Activated CD4-positive, CD25-positive, alpha-beta regulatory T cell treated with anti-CD3 and anti-CD28 coated beads, Interleukin-2, amount 50 U/mL, for 24 hours (primary cell): ENCODE measurements at places on chromosomes 3 and 15.

DNA sequence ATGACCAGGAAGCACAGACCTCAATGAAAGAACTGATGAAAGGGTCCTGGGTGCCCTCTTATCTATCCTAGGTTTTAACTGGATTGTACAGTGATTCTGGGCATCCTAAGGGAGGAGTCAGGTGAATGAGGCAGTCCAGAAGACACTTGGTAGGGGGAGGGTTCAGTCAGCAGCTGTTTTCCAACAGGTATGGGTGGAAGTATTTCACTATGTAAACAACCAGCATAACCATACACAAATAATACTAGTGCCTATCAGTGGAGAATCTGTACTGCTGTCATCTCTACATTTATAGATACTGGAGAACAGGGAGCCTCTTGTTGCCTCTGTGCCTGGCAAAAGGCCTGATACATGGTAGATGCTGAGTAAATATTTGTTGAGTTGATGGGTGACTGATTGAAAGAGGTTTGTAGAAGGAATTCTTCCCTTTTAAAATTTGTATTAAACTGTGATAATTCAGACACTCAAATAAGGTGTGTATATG, 328.5 kb downstream of the RBMS3 start:
- ATAC-seq = no peak

DNA sequence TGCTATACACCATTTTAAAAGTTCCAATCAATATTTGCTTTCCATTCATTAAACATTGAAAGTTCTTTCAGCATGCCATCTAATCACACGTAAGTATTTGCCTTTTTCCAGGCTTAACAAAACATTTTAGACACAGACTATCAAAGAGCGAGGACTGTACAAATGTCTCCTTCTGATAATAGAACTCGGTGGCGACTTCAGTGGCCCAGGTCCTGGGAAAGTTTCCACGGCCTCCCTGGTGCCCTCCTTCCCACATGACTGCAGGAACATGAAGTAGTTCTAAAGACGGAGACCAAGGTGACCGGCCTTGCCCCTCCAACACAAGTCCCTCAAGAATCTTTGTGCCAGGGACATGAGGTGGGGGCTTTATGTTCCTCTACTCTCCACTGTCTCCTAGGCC, 174.6 kb upstream of the KBTBD8 start:
- no peak for ATAC-seq

GRCh38 chr3:46417841-46418611, 11.0 kb downstream of the CCRL2 start:
- ATAC-seq = no peak

GRCh38 chr3:18234717-18235335, 190.3 kb downstream of the SATB1 start:
- no peak for ATAC-seq

- ATAC-seq = peak; percentile 67
These were observed 35.1 kb upstream of the EIF3J start for GRCh38 chr15:44501768-44502366.

DNA sequence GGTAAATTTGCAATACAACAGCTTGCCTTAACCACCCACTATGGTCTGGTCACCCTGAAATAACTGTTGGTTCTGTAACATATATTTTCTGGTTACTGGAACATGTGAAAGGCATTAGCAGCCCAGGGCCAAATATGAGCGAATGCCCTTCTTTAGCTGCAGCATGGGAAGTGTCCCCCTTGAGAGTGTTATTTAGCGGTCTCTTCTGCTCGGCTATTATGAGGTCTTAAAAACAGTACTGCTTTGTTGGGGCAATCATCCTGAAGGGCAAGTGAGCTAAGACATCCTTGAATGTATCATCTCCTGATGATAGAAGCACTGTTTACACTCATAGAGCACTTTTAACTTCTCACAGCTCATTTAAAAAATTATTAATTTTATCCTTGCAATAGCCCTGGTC, 90.2 kb downstream of the RYR3 start:
- ATAC-seq = no peak

DNA sequence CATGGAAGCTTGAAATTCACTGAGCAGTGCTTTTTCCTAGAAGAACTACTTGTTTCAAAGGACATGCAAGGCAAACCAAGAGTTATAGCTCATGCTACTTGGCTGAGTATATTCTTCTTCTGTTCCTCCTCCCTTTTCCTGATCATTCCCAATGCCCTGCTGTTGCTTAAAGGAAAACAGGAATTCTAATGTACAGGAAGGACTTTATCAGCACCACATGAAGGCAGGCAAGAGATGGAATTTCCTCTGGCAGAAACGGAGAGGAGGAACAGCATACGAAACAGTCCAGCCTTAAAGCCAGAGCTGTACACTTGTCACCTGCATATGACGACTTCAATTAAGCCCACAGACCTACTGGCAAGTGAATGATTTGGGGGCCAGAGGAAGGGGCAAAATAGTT, 15.7 kb downstream of the MEIS2 start:
- no peak for ATAC-seq

DNA sequence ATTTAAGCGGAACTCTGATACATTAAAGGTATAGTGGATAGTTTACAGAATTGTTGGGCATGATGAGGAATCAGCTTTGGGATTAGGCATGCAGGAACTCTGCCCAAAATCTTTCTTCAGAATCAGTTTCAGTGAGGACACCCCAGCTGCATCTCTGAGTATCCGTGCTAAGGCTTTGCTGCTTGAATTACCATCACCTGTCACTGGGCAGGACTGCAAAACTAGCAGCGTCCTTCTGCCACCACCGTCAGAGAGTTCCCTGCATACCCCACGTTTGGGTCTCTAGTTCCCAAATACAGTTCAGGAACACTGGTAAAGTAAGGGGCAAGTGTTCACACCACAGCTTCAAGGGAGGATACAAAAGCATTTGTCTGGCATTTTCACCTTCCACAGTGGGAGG, 164.6 kb upstream of the ARHGEF26 start:
- no peak for ATAC-seq

DNA sequence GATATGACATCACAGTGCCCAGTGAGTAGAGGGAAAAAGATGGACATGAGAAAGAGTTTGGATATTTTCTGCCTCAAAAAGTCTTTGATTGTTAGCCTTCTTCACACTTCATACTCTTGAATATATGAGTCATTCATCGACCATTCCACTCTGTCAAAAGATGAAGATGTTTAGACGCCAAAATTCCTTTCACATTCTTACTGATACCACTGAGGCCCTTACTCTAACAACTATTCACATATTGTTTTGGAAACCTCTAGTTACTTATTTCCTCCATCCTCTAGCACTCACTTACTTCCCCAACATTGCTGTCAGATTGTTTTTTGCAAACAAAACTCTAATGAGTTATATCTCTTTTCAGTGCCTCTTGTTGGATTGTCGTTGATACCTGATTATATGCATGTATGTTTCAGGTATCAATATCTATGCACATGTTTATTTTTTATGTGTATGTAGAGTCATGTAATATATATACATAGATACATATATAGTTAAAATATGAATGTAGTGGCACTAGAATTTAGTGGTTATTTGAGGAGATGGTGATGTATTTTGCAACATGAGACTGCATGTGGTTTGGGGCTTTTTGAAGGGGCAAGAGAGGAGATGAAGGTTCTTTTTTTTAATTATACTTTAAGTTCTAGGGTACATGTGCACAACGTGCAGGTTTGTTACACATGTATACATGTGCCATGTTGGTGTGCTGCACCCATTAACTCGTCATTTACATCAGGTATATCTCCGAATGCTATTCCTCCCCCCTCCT, 40.0 kb upstream of the OR5H6 start:
- ATAC-seq = no peak

GRCh38 chr15:88701561-88702095, 62.8 kb downstream of the ISG20 start:
- ATAC-seq = no peak

- no peak for ATAC-seq
These were observed 507.5 kb upstream of the TGFBR2 start for GRCh38 chr3:30098653-30099455.

DNA sequence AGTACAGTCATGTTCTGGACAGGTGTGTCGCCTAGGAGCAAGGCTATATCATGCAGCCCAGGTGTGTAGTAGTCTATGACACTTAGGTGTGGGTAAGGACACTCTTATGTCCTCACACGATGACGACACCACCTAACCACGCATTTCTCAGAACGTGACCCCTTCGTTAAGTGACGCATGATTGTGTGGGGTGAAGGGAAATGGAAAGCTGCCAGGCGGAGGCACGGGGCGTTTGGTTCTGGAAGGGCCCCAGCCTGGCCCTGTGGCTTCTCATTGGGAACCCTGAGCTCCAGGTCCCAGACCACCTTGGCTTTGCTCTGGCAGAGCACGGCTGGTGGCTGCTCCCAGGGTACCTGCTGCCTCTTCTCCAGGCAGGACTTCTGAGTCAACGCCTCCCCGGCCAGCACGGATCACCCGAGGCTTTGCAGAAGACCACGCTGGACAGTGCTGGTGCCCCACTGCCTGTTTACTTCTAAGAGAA, 39.3 kb downstream of the FBLN2 start:
- ATAC-seq = no peak

DNA sequence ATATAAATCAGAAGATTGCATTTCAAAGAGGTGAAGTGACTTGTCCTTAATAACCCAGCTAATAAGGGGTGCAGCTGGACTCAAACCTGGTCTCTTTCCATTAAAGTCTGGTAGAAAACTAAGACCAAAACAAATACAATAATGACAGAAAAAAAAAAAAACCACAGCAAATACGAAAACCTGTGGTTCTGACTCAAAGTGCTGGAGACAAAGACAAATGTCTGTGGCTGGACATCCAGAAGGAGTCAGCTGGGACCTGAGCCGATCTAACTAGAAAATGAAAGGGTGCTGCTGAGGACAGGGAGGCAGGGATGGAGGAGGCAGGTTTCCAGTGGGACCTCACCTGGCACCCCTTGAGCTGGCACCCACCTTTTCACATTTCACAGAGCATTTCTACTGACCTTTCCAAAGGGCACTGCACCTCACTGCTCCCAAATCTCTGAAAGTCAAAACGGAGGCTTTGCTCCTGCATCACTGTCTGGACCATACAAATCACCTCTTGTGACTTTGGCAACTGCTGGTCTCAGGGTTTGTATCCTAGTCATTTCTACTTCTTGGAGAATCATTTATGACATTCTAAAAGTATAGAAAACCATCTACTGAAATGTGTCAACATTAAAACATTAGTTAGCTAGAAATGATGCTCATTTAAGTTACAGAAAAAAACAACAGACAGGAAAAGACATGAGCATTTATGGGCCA, 61.7 kb downstream of the CCNL1 start:
- ATAC-seq = no peak

DNA sequence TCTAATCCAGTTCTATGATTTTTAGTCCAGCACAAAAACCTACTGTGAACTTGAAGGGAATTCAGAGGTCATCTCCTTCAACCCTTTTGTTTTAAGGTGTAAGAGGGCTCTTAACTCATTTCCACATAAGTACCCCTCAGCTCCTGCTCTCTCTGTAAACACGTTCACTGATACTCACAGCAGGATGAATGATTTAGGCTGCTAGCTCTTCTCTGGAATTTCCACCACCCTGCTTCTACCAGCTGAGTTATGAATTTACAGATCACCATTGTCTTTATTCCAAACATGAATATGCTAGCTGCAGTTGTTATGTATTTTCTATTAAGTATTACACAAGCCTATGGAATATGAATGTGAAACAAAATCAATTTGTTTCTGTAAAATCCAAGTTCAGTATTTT, 101.3 kb upstream of the NANOGP8 start:
- no peak for ATAC-seq

GRCh38 chr3:70861855-70862254, 549.4 kb upstream of the MDFIC2 start:
- ATAC-seq = no peak

DNA sequence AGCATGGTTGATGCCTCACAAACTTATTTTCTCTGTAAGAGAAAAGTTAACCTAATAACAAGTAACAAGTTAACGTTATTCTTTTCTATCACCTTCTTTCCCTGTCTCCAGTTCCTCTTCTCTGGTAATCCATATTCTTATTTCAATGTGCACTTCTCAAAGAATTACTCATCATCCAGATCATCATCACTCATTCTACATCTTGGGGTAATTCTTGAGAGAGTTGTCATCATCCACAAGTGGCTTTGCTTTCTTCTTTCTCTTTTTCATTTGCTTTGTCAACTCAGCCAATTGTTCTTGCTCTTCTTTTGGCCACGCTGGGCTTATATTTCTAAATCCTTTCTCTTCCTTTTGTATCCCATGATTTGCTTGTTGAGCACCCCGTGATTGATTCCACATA, 20.8 kb upstream of the RNF111 start:
- ATAC-seq = no peak

DNA sequence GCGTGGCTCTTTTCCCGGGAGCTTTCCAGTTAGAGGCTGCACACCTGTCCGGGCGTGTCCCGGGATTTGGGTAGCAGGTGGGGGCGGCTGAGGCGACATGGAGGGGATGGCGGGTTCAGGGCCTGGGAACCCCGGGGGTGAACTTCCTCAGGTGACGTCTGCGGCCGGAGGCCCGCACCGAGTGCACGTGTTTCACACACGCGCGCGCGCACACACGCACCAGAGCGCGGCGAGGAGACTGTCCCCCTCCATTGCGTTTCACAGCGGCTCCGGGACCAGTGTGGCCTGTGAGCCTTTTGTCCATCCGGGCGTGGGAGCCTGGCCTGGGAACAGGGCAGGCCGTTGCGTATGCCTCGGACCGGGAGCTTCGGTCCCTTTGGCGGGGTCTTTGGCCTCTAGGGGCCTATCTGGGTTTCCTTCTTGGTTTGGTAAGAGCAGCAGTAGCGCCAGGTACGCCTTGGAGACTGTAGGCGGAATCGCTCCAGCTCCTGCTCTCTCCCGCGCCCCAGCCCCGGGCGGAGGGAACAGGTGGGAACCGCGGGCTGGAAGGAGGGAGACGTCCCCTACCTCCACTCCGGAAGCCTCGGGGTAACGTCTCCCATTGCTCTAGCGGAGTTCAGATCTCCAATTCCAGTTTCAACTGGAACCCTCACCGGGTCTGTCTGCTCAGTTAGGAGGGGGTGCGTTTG, 220.0 kb downstream of the MEIS2 start:
- no peak for ATAC-seq

DNA sequence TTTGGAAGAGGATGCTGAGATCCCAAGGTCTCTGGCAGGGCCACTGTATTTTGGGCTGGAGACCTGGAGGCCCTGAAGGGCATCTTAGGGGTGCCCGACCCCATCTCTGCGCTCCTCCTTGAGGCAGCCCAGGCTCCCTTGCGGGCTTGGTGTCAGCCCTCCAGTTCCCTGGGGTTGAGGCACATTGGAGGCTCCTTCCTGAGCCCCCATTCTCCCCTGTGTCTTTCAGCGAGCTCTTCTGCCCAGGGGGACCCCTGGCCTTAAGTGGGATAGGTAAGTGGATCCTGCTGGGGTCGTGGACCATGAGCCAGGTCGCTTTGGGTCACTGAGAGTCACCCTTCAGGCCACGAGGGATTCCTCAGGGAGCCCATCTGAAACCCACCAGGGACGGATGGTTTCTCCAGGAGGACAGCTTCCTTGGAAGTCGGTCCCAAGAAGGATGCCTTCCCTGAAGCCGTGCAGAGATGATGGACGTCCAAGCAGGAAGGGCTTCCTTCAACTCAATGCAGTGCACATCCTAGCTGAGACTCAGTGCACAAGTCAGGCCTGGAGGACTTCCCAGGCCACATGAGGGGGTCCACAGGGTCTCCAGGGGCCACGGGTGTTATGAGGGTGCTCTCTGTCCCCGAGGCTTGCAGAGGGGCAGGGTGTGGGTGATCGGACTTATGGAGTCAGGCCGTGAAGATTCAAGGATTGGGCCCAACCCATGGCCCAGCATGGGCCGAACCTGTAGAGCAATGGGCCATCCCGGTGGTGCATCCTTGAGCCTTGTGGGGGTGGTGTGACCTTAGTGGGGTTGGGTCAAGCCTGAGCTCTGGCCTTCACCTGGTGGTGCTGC, 224.3 kb downstream of the SNRPN start:
- no peak for ATAC-seq

GRCh38 chr3:186168976-186169375, 60.1 kb upstream of the ETV5 start:
- no peak for ATAC-seq
